ENCODE measurements at places on chromosomes 12 and 14.

DNA sequence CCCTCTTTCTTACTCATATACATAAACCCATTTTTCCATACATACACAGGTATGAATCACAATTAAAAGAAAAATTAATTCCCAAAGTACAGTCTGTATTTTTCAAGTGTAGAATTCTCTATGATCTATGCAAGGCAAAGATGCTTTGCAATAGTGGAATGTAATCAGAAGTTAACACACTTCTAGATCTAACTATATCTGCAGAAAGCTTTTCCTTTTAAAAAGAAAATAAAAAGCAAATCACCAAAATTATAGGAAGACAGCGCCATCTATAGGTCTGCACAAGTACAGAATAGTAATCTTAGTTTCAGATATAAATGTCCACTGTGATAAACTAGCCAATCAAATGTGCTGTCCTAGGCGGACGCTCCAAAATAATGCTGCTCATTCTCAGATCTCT is 22.0 kb downstream of the SLC25A21 start:
- DNase-seq: peak; percentile 66

GRCh38 chr14:25371068-25371467 is 321.1 kb upstream of the STXBP6 start:
- DNase-seq: peak; percentile 80

DNA sequence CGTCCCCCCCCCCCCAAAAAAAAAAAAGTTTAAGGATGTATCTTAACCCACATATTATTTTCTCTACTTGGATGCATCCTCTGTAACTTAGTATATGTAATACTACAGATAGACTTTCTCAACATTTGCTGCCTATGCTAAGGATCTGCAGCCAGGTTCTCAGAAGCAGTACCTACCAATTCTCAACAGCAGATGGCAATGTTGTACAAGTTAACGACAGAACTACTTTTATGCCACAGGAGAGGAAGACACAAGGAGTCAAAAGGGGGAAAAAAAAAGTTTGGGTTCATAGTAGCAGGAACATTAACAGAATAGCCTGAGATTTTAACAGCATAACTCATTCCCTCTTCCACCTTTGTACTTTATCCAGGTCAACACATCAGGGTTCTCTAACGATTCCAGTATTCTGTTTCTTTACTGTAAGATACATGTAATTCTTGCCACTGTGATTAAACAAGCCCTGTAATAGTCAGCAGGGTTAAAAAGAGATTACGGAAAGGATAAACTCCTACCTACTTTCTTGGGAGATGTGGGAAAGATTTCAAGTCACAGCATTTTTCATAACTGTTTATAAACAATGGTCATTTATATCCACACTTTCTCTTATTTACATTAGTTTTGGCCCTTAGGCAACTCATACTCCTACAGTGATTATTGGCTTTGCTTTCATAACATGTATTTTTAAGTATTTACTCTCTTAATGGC is 5.7 kb upstream of the NEK9 start:
- DNase-seq: peak; percentile 77

DNA sequence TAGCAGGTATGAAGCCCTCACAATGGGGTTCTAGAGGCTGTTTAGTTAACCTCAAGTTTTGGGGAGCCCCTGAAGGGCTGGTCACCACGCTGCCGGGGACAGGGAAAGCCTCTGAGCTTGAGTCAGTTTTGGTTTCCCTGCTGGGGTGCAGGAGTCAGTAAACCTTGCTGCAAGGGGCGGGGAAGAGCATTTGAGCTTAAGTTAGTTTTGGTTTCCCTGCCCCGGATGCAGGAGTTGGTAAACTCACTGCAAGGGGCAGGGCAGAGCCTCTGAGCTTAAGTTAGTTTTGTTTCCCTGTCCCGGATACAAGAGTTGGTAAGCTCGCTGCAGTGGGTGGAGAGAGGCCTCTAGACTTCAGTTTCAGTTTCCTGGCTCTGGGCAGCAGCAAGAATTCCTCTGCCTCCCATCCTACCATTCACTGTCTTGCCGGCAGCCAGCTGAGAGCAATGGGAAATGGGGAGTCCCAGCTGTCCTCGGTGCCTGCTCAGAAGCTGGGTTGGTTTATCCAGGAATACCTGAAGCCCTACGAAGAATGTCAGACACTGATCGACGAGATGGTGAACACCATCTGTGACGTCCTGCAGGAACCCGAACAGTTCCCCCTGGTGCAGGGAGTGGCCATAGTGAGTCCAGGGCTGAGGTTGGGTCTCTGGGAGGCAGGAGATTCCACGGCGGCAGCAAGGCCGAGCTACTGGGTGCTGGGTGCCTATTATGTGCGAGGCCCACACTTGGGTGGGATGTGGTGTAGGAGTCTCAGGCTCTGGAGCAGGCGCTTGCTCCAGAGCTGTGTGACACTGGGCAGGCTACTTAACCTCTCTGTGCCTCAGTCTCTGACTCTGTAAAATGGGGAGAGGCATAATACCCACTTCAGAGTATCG is at the start of gene OAS2:
TSS of gene OAS2 (plus strand) at position 357 of the 878 bp plus-strand sequence. CDS start at position 447, 90 bp downstream.
- peak; percentile 27 for DNase-seq

GRCh38 chr12:11240348-11240930 is 29.1 kb downstream of the PRB3 start:
- no peak for DNase-seq
